DND-41 (cell line): ENCODE measurements at places on chromosomes 13 and 19.

GRCh38 chr13:112069061-112069844, 2.3 kb downstream of the SOX1 start:
- DNase-seq, result no peak
- no peaks in the 10 kb centered on the region for H3K36me3 ChIP-seq
- H3K27ac ChIP-seq, result no peak overlapping the region
- H3K4me3 ChIP-seq, result no peak overlapping the region
- H3K4me1 ChIP-seq, result no peaks in the 10 kb centered on the region

DNA sequence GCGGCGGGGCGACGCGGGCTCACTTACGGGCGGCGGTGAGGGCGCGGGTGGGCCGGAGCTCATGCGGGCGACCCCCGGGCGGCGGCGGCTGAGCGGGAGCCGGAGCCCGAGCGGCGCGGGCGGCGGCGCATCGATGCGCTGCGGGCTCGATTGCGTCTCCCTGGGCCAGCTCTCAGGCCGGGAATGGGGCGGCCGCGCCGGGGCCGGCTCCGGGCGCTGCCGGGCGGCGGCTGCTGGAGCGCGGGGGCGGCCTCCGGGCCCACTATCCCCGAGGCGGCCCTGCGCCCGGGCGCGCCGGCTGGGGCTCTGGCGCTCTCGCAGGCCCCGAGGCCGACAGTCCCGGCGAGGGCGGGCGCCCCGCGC, 1.4 kb upstream of the TSHZ3 start:
- H3K27ac ChIP-seq, result no peak overlapping the region
- H3K36me3 ChIP-seq, result no peaks in the 10 kb centered on the region
- peaks cover 23% of the 10 kb centered on the region for H3K4me1 ChIP-seq
- H3K27me3 ChIP-seq, result peaks cover 6% of the 10 kb centered on the region

DNA sequence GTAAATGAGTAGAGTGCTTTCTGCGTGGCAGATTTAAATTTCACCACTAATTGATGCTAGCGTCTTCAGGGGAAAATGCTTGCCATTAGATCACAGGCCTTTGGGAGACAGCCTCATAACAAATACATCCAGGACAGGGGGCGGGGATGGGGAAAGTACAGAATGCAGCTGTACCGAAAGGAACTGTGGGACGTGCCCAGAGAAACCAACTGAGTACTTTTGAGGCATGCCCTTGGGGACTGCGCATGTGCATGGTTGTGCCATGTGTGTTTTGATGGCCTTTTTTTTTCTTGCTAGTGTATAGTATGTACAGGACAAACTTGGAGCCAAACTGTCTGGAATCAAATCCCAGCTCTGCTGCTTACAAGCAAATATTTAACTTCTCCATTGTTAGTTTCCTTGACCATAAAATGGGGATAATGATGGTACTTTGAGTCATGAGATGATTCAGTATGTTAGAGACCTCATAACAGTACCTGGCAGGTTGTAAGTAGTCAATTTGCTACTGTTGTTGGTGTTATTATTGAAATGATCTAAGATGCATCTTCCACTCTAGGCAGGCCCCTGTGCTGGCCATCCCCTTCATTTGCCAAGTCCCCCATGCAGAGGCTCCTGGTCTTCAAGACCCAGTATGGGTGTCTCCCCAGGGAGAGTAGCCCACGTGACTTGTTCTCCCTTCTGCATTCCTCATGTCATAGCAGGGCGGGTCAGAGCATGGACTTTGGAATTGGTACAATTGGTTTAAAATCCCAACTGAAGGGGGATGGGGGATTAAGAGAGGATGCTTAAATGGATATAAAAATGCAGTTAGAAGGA, 68.3 kb upstream of the NPAS1 start:
- peaks cover 40% of the 10 kb centered on the region for H3K36me3 ChIP-seq
- DNase-seq, result no peak
- no peak overlapping the region for H3K4me3 ChIP-seq
- no peak overlapping the region for H3K27ac ChIP-seq
- H3K4me1 ChIP-seq, result peaks cover 41% of the 10 kb centered on the region

DNA sequence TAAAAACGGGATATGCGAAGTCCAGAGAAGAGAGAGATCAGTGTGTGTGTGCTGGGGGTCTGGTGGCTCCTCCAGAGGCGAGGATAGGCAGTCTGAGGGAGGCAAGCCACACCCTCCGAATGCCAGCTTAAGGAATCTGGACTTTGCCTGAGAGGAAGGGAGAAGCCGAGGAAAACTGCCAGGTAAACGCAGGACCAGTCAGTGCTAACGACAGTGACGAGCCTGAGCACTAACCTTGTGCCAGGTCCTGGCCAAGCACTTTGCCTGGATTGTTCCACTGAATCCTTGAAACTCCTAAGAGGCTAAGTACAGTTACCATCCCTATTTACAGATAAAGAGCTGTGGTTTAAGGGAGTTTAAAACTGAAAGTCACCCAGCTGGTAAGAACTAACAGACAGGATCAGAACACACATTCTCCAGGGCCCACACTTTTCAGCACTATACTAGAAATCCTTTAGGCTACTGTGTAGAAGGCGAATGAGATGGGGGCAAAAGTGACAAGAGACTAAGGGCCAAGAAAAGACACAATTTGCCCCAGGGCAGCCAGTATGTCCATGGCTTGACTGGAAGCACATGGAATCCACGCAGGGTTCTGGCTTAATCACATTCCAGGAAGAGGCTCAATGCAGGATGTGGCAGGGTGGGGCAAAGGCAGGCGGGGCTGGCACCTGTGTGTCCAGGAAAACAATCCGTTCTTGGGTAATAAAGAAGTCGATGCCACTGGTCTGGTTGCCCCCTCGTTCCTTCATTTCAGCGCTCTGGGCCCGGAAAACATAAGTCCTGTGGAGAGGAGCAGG, 15.1 kb downstream of the SMG9 start:
- no peak overlapping the region for H3K4me3 ChIP-seq
- peaks cover 97% of the 10 kb centered on the region for H3K36me3 ChIP-seq
- no peak for DNase-seq
- H3K4me1 ChIP-seq, result no peaks in the 10 kb centered on the region

DNA sequence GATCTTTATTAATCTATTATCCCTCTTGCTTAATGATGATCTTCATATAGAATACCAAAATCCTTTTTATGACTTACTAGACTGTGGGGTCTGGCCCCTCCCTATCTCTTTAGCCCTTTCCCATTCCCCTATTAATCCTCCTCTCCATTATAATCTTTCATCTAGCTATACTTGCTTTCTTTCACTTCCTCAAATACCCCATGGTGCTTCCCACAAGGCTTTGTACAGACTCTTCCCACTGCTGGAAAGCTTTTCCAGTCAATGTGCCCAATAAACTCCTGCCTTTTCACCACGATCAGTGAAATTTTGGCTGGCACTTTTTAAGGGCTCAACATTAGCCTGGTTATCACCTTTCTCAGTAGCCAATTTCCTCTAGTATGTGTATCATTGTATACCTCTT, 3.2 kb upstream of the EBPL start:
- H3K4me1 ChIP-seq, result peaks cover 19% of the 10 kb centered on the region
- H3K27ac ChIP-seq, result no peak overlapping the region
- H3K27me3 ChIP-seq, result no peaks in the 10 kb centered on the region
- no peak for DNase-seq
- no peak overlapping the region for H3K4me3 ChIP-seq
- peaks cover 12% of the 10 kb centered on the region; the same call in 1 of the 2 replicates for H3K36me3 ChIP-seq

- no peaks in the 10 kb centered on the region for H3K4me1 ChIP-seq
- no peaks in the 10 kb centered on the region for H3K27me3 ChIP-seq
- H3K36me3 ChIP-seq, result peaks cover 36% of the 10 kb centered on the region
- no peak overlapping the region for H3K4me3 ChIP-seq
- no peak overlapping the region for H3K27ac ChIP-seq
Measured at GRCh38 chr19:6451583-6452222, 7.9 kb downstream of the SLC25A23 start.

- no peak for DNase-seq
- peak overlapping the region; percentile 23 for H3K4me3 ChIP-seq
- peak overlapping the region; percentile 33 for H3K27ac ChIP-seq
- H3K36me3 ChIP-seq, result no peaks in the 10 kb centered on the region
- H3K27me3 ChIP-seq, result no peaks in the 10 kb centered on the region
Measured at GRCh38 chr13:76879883-76880270, 6.3 kb downstream of the KCTD12 start.

GRCh38 chr13:44955406-44955805, 33.9 kb downstream of the NUFIP1 start:
- no peaks in the 10 kb centered on the region for H3K27me3 ChIP-seq
- H3K4me3 ChIP-seq, result no peak overlapping the region
- DNase-seq, result no peak
- H3K27ac ChIP-seq, result no peak overlapping the region

DNA sequence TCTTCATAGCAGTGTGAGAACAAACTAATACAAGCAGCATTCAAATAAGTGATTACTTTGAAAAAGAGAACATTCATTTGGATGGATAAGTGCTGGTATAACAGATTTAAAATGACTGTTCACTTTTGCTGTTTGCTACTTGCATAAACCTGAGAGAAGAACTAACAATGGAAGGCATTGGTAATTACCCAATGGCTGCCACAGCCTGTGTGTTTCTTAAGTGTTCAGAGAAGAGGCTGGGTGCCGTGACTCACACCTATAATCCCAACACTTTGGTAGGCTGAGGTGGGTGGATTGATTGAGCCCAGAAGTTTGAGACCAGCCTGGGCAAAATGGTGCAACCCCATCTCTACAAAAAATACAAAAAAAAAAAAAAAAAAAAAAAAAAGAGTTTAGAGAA, 4.9 kb upstream of the TEX26 start:
- DNase-seq, result no peak
- H3K4me3 ChIP-seq, result no peak overlapping the region
- peaks cover 37% of the 10 kb centered on the region for H3K27me3 ChIP-seq
- H3K27ac ChIP-seq, result no peak overlapping the region

DNA sequence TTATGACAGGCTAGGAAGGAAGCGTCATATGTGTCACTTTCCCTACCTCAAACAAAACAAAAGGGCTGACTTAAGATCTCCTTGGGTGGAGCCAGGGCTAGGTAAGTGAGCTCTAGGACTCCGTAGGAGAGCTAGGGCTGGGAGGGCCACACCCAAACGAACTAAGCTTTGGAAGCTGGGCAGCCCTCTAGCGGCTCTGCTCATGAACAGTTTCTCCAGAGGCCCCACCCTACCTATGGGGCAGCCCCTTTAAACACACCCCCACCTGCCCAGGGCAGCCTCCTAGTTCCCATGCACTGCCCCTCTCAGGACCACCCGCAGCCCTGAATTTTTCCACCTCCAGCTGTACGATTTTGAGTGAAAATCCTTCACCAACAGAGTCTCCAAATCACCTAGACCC, 3.5 kb downstream of the PEG3 start:
- H3K27ac ChIP-seq, result no peak overlapping the region
- no peak for DNase-seq
- H3K36me3 ChIP-seq, result no peaks in the 10 kb centered on the region
- peaks cover 4% of the 10 kb centered on the region for H3K27me3 ChIP-seq
- H3K4me3 ChIP-seq, result no peak overlapping the region
- no peaks in the 10 kb centered on the region for H3K4me1 ChIP-seq

GRCh38 chr19:14198384-14199376, 7.3 kb downstream of the ADGRL1 start:
- no peaks in the 10 kb centered on the region for H3K27me3 ChIP-seq
- no peaks in the 10 kb centered on the region for H3K36me3 ChIP-seq
- no peak overlapping the region for H3K27ac ChIP-seq
- peak; percentile 35 for DNase-seq

GRCh38 chr19:20367811-20368294, 197.7 kb downstream of the ZNF737 start:
- no peaks in the 10 kb centered on the region for H3K36me3 ChIP-seq
- no peaks in the 10 kb centered on the region for H3K4me1 ChIP-seq
- no peak overlapping the region for H3K27ac ChIP-seq
- H3K4me3 ChIP-seq, result no peak overlapping the region
- DNase-seq, result no peak

DNA sequence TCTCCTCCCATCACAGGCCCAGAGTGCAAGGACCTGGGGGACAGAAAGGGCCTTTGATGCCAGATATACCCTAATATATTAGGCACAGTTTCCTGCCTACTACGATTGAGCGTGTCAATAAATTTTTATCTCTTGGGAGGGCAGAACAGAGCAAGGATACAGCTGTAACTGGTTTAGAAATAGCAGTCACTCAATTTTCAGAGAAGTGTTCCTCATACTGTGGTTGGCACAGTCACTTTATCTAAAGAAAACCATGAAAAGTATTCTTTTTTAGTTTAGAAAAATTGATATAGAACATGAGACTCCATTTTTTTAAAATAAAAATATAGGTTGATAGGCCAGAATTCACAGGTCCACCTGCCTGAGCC, 460 bp upstream of the ZNF155 start:
- peaks cover 3% of the 10 kb centered on the region; the same call in 1 of the 2 replicates for H3K36me3 ChIP-seq
- DNase-seq, result no peak
- peak overlapping the region; percentile 82 for H3K27ac ChIP-seq

DNA sequence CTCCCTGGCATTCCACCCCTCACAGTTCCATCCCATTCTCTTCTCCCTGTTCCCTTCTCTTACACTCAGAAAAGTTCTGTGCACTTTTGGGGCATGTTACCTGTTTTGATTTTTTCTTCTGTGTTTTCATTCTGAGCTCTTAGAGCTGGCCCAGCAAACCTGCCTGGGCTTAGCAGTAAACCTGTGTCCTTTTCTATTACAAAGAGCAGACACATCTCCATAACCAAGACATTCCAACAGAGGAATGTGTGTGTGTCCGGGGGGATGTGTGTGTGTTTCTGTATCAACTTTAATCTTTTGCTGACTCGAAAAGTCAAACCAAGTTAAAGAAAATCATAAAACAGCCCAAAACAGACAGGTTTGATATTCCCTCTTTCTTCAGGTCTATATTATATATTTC, 49.1 kb upstream of the SOX21 start:
- DNase-seq, result no peak
- no peaks in the 10 kb centered on the region for H3K27me3 ChIP-seq
- H3K36me3 ChIP-seq, result no peaks in the 10 kb centered on the region
- no peak overlapping the region for H3K4me3 ChIP-seq
- peaks cover 19% of the 10 kb centered on the region for H3K4me1 ChIP-seq

DNA sequence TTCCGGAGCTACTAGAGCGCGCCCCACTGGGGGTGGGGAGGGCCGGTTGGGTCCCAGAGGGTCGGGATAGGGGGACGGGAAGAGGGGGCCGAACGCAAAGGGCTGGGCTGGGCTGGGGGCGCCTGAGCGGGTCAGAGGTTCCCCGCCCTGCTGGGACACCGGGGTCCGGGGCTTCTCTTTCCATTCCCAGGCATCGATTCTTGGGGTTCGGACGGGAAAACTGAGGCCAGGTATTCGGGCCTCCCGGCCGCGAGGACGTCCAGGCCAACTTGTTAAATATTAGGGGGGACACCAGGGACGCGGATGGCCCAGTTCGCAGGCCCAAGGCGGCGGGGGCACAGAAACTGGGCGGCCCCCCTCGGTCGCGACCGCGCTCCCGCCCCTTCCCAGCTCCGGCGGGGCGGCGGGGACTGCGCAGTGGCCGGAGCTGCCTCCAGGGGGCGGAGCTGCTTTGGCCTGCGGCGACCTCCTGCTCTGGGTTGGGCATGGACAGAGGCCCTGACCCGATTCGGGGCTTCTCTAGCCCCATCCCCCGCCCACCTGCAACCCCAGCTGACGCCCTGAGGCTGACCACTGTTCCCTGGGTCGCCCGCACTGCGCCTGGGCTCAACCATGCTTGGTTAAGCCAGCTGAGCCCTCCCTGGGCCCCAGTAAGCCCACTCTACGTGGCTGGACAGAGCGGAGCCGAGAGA, 1.2 kb upstream of the KLF16 start:
- H3K27me3 ChIP-seq, result no peaks in the 10 kb centered on the region
- no peaks in the 10 kb centered on the region for H3K36me3 ChIP-seq
- H3K4me1 ChIP-seq, result peaks cover 37% of the 10 kb centered on the region
- DNase-seq, result peak; percentile 65
- H3K4me3 ChIP-seq, result peak overlapping the region; percentile 67
